ENCODE measurements at places on chromosomes 4 and X. TPM values are rescaled to one million over a fixed set of nuclear protein-coding genes. Genes with fewer than 3 reads are reported as not detected.

GRCh38 chrX:51332188-51332942 is at the start of gene NUDT10:
TSS of gene NUDT10 (plus strand) at chrX:51332822. CDS start at chrX:51332966, 144 bp downstream.
- peaks cover 5% of the 10 kb centered on the region for H3K4me1 ChIP-seq
- H3K27me3 ChIP-seq, result peaks cover 2% of the 10 kb centered on the region

- DNase-seq, result no peak
- no peak overlapping the region for H3K27ac ChIP-seq
- no peaks in the 10 kb centered on the region for H3K27me3 ChIP-seq
- H3K36me3 ChIP-seq, result no peaks in the 10 kb centered on the region
- H3K4me3 ChIP-seq, result no peak overlapping the region
Observed at GRCh38 chrX:11558972-11559371, 106.7 kb downstream of the ARHGAP6 start.

DNA sequence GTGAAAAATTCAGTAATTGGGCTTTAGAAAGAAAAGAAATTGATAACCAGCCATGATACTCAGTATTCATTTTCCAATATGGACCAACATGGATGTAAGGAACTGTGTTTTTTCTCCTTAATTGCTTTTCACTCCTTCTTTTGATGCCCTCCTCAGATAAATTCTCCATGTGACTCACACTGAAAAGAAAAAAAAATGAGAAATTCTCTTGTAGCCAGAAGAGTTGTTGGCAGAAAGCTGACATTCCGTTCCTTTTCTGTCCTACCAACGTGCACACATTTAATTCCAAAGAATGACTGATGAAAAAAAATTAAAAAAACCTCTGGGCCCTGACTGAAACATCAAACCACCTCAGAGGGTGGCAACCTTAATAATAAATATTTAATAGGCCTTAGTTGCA is 153.1 kb downstream of the AMELX start:
- H3K27me3 ChIP-seq, result no peaks in the 10 kb centered on the region
- H3K36me3 ChIP-seq, result no peaks in the 10 kb centered on the region
- peaks cover 46% of the 10 kb centered on the region for H3K4me1 ChIP-seq
- peak overlapping the region; percentile 17 for H3K27ac ChIP-seq
- DNase-seq, result no peak
- no peak overlapping the region for H3K4me3 ChIP-seq

Gene HTN3
- total RNA-seq, result not detected
